ENCODE measurements at places on chromosomes 2 and 18. TPM values are rescaled to one million over a fixed set of nuclear protein-coding genes. Genes with fewer than 3 reads are reported as not detected.

The LCT gene
- not detected for total RNA-seq

The SFT2D3 gene
- 9.1 TPM for total RNA-seq

The PPP4R1 gene
- 74.6 TPM for total RNA-seq

The SPP2 gene
- total RNA-seq = not detected

The CTAGE1 gene
- not detected for total RNA-seq

The FAP gene
- total RNA-seq = 15.4 TPM

The CYP27A1 gene
- total RNA-seq = 26.3 TPM

The CRYGC gene
- not detected for total RNA-seq

The GALR1 gene
- total RNA-seq = 0.26 TPM
